ENCODE measurements at places on chromosomes 12 and 14.

DNA sequence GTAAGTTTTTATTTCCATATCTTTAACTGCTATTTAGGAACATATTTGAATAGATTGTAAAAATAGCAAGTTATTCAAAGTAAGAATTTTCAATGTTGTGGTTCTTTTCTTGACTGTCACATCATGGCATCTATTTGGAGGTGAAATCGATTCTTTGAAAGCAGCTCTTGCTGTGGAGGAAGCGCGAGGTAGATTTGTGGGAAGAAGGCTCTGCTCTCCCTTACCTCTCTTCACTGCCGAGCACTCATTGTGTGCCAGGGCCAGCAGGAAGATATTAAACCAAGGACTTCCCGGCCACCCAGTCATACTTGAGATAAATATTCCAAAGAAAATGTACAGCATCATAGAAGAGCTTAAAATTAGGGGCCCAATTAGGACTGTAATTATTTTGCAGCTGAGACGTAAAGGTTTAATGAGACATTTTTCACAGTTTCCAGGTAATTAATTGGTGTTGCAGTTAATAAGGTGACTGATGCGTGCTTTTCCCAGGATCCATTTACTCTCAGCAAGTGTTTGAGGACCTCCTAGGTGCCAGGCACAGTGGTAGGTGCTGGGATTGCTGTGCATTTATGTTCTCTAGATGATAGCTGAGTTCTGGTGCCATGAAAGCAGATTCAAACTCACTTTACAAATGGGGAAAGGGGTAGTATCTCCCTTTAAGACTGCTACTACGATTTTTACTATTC is 89.2 kb upstream of the DYNC1H1 start:
- no peak for DNase-seq

DNA sequence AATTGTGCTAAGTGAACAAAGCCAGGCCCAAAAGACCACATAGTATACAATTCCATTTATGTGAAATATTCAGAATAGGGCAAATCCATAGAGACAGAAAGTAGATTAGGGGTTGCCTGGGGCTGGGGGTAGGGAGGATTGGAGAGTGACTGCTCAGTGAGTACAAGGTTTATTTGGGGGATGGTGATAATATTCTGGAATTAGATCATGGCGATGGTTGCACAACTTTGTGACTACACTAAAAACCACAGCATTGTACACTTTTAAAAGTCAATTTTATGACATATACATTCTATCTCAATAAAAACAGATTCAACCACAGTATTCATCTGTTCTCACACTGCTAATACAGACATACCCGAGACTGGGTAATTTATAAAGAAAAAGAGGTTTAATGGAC is 68.7 kb upstream of the MAP1LC3B2 start:
- no peak for DNase-seq

DNA sequence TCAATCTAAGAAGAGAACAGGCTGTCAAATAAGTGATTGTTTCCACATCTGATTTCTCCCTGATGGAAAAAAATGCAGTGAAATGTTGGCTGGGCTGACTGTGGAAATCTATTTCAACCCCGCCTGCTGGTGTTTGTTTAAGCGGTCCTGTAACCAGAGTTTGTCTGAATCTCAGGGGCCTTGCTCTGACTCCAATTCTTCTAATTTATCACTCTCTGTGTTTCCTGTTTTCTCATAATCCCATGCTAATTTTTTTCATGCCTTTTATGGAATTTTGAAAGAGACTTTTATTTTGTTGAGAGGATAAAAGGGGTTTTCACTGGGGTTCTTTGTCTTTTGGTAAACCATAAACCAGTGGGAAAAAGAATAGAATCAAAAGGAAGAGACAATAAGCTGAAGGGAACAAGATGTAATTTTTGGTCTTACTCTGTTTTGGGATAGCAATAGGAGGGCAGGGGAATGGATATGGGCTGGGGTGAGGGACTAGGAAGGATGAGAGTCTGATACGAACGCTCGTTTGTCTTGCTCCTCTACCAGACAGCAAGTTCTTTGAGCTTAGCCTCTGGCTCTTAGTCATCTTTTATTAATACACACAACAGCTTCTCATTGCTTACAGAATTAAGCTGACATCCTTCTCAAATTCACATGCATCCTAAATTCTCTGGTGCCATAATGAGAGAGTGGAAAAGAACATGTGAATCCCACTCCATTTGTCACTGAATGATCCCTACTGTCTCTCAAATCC is 8.0 kb upstream of the MGP start:
- DNase-seq, result no peak

GRCh38 chr12:128076188-128076587 is 190.8 kb upstream of the TMEM132C start:
- DNase-seq, result no peak

- no peak for DNase-seq
Measured at GRCh38 chr12:52494518-52494917, 1.5 kb upstream of the KRT6A start.

- DNase-seq, result no peak
Measured at GRCh38 chr12:69648476-69648875, 37.8 kb upstream of the LRRC10 start.

GRCh38 chr12:24898185-24898584 is 50.7 kb downstream of the BCAT1 start:
- no peak for DNase-seq

- no peak for DNase-seq
Measured at GRCh38 chr12:96812153-96812552, 94.9 kb upstream of the NEDD1 start.

GRCh38 chr14:28012629-28013415 is 753.8 kb upstream of the FOXG1 start:
- DNase-seq, result no peak

DNA sequence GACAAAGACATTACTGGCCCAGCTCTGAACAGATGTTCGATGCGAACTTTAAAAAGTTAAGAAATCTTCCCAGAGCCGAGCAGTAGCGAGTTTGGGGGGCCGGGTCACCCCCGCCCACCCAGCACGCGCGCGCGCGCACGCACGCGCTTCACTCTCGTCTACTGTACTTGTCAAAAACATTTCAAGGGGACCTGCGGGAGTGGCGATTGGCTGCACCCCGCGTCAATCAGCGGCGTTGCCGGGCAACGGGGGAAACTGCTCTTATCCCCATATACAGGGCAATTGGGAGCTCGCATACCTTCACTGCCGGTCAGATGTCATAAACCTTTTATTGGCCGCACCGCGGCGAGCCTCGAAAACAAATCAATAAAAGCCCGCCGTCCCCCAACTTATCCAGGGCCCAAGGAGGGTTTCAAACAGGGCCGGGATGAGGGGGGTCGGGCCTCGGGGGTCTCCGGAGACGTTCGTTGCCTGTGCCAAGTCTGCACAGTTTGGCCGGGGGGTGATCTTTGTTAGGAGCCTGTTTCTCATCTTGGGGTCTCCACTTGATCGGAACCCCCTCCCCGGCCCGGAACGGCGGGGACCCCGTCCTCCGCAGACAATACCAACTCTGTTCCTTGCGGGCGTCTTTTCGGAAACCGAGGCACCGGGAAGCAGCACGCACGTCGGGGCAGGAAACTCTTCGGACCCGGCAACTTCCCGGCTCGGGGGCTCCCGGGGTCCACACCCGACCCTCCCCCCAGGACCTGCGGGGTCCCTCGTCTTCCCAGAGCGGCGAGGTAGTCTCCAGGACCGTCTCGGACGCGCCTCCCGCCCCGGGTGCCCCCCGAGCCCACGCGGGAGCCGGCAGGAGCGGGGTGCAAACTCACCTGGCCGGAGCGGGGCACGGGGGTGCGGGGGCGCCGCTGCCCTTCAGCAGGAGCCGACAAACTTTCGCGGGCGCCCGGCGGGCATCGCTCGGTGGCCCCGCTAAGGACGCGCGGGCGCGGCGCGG is 734 bp downstream of the FOXN3 start:
- peak; percentile 97 for DNase-seq

- DNase-seq, result peak; percentile 62
Measured at GRCh38 chr12:124636138-124636978, 68.9 kb upstream of the NCOR2 start.

- no peak for DNase-seq
Measured at GRCh38 chr12:53430116-53430515, 6.5 kb downstream of the AMHR2 start.

- DNase-seq, result no peak
Measured at GRCh38 chr14:75926431-75927115, 55.2 kb downstream of the TGFB3 start.

GRCh38 chr12:65822732-65823512 is 1.4 kb upstream of the HMGA2 start:
- no peak for DNase-seq

GRCh38 chr12:33438025-33438772 is 1.4 kb downstream of the SYT10 start:
- no peak for DNase-seq

DNA sequence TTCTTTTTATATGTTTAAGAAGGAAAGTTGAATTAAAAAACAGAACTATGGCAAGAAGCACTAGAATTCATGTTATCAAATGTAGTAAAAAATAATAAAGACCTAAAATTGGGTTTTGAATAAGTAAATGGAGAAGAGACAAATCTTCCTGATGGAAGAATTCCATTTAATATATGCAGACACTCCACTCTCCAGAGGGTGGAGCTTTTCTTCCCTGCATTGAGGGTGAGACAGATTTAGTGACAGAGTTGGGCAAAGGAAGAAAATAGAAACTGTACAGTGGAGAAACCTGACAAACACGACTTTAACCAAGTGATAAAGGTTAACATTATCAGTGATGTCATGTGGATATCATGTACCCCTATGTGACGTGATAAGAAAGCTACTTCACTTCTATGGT is 217.6 kb downstream of the PRKD1 start:
- no peak for DNase-seq

DNA sequence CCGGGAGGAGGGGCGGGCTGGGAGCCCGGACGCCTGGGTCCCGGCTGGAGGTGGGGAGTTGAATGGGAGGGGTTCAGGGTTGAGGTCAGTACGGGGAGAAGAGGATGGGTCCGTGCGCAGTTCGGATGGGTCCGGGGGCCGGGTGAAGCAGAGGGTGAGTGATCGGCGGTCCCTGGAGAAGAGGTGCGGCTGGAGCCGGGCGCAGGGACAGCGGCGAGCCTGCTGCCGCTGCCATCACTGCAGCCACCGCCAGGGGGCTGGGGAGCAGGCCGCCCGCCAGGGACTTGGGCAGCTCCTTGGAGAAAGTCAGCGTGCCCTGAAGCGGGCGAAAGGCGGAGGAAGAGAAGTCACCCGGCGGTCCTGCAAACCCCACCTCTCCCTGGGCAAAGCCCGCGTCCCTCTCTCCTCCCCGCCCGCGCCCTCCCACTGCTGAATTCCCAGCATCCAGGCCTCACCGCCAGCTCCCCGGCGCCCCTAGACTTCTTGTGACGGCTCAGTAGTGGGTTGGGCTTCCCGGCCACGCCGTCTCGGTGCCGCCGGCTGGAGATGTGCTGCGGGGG is 6.0 kb upstream of the GPR84 start:
- no peak for DNase-seq

- DNase-seq, result no peak
Measured at GRCh38 chr12:90589956-90590355, 365.0 kb downstream of the CCER1 start.

GRCh38 chr12:15928346-15928745 is 17.2 kb downstream of the DERA start:
- DNase-seq, result no peak

DNA sequence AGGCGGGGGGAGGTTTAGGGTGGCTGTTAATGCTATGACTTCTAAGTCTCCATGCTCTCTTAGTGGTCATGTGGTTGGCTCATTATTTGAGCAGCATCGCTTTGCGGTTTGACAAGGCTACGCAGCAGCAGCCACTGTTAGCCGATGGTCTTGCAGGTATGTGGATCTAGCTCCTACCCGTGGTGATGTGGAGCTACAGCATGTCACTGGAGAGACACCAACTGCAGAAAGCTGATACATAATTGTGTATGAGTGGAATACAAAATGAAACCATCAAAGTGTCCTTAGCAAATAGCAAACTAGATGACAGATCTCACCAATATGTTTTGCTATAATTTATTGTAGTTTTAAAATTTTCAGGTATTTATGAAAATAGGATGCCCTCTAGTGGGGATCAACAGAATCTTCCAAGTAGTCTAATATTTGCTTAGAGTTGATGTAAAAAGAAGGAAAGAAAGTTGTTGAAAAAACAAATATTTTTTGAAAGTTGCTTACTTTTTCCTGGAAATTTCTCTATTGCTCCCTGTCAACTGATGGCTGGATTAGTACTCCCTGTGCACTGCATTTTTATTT is 94.9 kb downstream of the NAV3 start:
- DNase-seq, result no peak

DNA sequence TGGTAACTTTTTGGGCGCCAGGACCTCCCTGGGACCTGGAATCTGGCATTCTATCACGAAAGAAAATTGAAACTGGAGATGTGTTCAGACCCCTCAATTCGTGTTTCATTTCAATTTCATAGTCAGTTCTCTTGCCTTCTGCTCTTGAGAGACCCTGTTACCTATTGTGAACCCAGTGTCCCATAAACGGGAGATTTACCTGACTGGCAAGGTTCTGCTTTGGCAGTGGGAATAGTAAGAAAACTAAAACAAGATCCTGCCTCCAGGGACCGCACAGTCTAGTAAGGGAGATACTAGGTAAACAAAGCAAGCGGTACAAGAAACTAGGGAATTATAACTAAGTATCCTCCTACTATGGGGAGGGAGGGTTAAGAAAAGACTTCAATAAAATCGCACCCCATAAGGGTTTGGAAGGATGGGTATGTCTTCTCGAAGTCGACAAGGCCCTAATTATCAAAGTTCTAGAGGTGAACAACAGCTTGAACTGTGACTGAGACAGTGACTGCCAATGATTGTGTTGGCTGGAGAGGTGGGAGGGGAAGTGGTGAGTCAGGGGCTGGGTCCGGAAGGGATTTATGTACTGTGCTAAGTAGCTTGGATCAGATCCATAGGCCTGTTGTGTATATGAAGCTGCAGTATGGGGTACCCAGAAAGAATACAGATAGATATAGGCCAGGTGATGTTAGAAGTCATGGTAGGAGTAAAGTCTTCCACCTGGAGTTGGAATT is 754 bp downstream of the ACSS3 start:
- no peak for DNase-seq

DNA sequence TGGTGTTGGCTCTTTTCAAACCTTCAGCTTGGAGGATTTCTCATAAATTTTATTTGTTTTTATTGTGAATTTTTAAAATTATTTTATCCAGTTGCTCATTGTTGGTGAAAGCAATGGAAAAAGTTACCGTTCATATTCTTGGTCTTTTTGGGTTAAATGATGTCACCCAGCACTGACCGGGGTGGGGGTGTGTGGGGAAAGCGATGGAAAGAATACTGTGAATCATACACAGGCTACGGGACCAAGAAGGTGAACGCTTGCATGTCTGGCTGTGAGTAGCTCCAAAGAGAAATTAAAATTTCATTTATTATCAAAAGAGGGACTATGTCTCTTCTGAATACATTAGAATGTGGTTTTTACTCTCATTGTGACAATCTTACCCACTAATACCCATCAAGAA is 430.1 kb downstream of the AEBP2 start:
- no peak for DNase-seq

DNA sequence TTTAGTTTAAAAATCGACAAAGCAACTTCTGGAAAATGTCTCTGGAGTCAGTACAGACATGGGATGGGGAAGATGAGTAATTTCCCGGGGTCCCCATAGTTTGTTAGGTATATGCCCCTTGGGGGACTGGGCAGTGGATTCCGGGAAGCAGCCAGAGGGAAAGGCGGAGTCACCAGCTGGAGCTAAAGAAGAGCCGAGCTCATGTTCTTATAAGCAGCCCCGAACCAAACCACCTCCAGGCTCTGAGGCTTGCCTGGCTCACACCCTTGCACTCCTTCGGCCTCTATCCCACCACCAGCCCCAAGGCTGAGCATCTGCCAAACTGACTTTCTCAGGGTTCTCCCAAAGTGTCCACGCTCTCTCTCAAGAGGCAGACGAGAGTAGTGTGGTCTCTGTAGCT is 117.8 kb downstream of the PAH start:
- DNase-seq, result no peak
